ENCODE measurements at places on chromosomes 1 and 21.

DNA sequence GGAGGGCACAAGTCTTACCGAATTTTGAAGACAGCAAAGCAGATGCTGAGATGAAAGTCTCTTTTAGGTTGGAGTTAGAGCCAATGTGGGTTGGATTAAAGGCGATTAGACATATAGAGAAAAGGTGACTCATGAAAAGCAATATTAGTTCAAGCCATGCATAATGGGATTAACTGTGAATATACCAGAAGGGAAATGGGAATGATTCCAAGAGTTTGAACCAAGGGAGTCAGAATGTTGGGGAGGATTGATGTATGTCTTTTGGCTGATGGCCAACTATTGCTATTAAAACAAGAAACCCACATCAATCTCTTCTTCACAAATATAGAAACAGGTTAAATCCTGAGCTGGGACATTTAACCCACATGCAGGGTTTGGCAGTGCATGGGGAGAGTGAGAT lies 1.2 kb downstream of the HMGCS2 start:
- DNase-seq, result no peak

GRCh38 chr1:205626216-205626615 lies 5.6 kb downstream of the ELK4 start:
- DNase-seq, result no peak

- no peak for DNase-seq
Measured at GRCh38 chr21:16811011-16811410, 701.8 kb upstream of the CXADR start.

GRCh38 chr21:36129219-36129618 lies 5.7 kb upstream of the CBR3 start:
- no peak for DNase-seq

GRCh38 chr1:243924188-243924587 lies 74.1 kb upstream of the AKT3 start:
- DNase-seq, result no peak

DNA sequence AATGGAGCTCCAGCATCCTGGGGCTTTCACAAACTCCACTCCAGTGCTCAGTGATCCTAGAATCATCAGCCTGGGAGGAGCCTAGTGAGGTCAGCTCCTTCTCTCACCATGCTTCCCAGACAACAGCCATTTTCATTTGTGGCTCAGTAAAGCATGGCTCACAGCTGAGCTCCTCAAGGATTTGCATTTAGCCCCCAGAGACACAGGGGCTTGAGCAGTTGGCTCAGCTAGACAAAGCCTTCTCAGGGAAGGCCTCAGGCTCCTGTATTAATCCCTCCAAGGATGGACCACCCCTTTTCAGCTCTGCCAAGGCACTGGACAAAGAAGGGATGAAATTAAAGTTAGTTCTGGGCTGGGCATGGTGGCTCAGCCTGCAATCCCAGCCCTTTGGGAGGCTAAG lies 39.5 kb downstream of the ERI3 start:
- DNase-seq, result no peak

GRCh38 chr21:39221997-39222486 lies 38.8 kb upstream of the PSMG1 start:
- no peak for DNase-seq

DNA sequence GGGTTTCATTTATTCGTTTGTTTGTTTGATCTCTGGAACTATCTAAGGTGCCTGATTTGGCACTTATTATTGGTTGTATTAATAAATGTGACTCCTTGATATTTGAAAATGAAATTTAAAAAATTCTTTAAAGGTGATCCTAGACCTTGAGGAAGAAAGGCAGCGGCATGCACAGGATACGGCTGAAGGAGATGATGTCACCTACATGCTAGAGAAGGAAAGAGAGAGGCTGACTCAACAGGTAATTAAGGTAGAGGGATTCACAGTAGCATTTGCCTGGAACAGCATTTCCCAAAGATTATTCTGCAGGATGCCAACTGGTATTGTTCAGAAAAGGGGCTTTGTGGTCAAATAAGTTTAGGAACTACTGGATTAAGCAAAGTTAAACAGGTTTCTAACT lies 54.4 kb upstream of the WNT2B start:
- DNase-seq, result no peak

GRCh38 chr1:84781946-84782771 lies 91.9 kb upstream of the SSX2IP start:
- peak; percentile 13 for DNase-seq

- DNase-seq, result no peak
Measured at GRCh38 chr21:36337099-36337509, 17.1 kb downstream of the MORC3 start.

DNA sequence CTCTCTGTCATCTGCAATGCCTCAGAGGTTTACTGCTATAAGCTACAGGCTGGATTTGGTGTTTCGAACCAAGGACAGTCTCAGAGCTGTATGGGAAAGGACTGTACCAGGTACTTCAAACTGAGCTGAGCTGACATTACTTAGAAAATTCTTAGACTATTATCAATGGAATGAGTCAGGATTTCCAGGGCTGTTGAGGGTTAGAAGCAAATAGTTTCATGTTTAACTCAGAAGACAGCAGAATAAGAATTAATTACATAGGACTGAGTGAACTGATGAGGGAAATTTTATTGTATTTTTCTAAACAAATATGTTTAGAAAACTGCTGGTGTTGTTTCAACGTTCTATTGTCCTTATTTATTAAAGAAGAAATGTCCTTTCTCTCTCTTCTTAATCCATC lies 74.3 kb upstream of the CAPZB start:
- DNase-seq, result no peak

DNA sequence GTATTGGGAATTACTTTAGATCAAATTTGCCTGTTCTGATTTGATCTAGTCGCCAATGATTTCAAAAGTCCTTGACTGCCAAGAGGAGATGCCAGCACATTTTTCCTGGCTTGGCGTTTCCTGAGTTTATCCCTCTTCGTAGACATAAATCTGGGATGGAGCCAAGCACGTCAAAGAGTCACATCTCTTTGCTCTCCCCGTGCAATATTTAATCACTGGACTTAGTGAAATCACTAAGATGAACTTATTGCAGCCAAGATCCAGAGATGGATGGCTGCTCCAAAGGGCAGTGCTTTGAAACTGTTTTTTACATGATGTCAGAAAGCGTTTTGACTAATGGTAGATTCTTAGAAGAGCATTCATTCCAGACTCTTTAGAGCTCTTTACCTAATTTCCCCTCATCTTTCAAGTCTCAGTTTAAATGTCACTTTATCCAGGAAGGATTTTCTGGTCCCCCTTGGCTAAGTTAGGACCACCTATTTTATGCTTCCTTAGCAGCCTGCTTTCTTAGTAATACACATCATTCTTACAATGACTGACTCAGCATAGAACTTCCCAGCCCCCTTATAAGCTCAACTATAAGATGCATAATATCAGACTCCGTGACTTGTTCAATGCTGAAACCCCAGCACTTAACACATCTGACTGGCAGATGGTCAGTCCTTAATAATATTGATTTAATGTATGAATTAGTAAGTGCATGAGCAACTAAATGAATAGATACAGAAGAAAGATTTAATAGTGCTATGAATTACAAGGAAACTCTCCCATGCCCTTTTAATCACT lies 94.4 kb upstream of the GREM2 start:
- no peak for DNase-seq

DNA sequence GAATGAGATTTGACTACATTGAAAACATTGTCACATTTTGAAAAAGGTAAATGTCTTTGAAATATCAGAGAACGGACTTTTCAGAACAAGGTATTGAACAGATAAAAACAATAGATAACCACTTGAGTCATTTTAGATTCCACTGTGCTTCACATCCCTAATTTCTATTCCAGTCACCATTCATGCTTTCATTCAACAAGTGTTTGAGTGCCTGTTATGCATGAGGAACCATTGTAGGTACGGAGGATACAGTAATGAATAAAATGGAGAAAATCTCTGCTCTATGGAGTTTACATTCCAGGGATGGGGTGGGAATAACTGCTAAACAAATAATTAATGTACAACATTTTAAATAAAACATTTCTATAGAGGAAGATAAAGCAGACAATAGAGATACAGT lies 26.3 kb downstream of the ZMYM4 start:
- DNase-seq, result no peak

GRCh38 chr1:53477651-53478501 lies 18.7 kb downstream of the DMRTB1 start:
- DNase-seq, result no peak

GRCh38 chr1:86778569-86779239 lies 74.3 kb downstream of the SH3GLB1 start:
- DNase-seq, result no peak

GRCh38 chr1:12518931-12519692 lies 98.9 kb downstream of the DHRS3 start:
- no peak for DNase-seq

DNA sequence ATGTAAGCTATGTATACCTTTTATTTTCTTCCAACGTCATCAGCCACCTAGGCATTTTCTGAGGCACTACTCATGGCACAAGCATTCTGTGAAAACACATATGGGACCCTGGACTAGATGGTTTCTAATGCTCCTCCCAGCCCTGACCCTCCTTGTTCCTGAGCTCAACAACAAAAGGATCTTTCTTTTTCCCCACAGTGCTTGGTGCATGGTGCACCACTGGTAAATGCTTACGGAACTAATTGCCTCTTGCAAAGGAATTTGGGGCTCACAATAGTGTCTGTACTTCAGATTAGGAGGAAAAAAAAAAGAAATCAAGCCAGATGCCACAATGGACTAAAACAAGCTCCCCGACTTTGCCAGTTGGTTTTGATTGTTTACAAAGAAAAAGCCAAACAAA lies 390.5 kb downstream of the PLPP3 start:
- DNase-seq, result no peak

GRCh38 chr1:221916176-221916575 lies 174.3 kb upstream of the DUSP10 start:
- no peak for DNase-seq

DNA sequence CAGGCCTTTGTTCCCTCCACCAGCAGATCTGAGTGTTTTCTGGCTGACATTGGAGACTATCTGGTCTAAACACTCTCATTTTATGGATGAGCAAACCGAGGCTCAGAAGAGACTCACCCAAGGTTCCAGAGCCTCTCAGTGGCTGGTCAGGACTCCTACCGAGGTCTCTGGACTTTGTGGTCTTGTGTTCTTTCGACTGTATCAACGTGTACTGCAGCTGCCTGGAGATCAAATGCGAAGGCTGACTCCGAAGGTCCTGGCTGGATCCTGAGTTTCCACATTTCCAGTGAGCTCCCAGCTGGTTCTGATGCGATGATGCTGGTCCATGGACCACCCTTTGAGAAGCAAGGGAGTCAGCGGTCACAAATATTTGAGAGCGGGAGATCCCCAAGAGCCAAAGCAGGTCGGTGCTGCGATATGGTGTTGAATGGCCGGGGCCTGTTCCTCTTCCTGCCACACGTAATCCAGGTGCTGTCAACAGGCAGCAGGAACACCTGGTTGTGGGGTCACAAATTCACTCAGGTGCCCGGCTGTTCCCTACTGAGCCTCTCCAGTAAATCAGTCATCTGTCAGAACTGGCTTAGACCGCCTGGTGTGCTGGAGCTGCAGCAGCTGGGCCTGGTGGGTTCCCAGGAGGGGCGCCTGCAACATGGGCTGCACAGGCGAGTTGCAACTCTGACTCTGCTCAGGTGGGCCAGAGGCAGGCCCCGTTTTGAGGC lies 94.8 kb upstream of the USP24 start:
- DNase-seq, result no peak

GRCh38 chr1:176926330-176927086 lies 238.0 kb downstream of the ASTN1 start:
- no peak for DNase-seq

DNA sequence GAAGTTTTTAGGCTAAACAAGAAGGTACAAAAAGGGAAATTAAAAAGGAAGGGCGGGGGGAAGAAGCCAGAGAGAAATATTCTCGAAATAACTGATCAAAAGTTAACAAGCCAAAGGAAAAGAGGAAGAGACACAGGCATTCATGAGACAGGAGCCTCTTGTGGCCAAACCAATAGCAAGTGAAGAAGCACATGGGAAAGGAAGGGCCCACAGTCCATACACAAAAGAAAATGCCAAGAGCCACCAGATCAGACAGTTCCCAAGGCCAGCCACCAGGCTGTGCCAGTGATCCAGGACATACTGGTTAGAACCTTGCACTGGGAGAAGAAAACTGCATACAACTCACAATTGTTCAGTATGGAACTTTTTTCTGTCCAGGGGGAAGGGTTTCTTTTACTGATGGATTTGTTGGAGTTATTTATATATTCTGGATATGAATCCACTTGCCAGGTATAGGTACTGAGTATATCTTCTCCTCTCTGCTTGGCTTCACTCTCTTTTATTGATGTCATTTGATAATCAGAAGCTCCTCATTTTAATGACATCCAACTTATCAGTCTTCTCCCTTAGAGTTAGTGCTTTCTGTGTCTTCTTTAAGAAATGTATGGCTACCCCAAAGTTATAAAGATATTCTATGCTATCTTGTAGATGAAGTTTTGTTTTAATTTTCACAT lies 76.8 kb downstream of the CD46 start:
- DNase-seq, result peak; percentile 49

DNA sequence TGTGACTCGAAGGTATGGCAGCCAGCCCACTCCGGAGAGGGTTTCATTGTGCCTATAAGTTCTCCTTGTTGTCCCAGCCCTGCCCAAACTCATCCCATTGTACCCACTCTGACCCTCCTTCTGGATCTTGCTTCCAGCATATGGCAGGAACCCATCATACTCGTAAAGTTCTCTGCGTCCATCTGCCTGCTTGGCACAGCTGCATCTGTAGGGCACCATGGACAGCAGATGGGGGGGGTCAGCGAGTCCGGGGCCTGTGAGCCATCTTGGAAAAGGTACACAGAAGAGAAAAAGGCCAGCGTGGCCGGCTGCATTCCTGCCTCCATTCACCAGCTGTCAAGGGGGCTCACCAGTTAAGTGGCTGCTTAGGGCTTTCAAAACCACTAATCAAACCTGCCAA lies 94.9 kb upstream of the IGSF21 start:
- DNase-seq, result no peak

DNA sequence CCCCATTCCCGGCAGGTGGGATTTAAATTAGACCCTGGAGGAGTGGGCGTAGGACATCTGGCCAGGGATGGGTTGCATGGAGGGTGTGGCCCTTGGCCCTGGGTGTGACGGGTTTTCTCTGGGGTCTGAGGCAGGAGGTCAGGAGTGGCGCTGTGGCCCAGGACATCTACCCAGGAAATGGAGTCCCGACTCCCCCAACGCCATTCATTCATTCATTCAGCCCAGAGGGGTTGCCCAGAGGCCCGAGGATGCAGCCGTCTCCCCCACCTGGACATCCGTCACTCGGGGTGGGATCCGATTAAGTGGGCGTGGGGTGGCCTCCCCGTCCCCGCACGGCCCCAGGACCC lies 663 bp downstream of the ATP13A2 start:
- DNase-seq, result no peak

GRCh38 chr21:35561116-35561515 lies 499.2 kb downstream of the SETD4 start:
- no peak for DNase-seq

- no peak for DNase-seq
Measured at GRCh38 chr1:119587341-119587740, 60.7 kb downstream of the ZNF697 start.

DNA sequence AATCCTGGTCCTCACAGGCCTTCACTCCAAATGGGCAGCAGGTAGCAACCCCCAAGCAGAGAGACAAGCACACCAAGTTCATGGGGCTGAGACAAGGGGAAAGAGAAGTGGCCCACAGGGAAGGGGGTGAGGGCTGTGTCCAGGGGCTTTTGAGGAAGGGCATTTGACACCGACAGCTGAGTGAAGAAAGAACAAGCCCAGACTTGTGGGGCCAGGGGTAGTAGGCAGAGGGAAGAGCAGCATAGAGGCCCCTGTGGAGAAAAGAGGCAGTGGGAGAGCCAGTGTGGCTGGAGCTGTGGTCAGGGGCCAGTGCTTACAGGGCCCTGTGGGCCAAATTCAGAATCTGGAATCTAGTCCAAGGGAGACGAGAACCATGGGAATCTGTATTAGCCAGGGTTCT lies 85.4 kb downstream of the IGSF21 start:
- DNase-seq, result no peak

GRCh38 chr1:220093361-220094015 lies 444 bp upstream of the IARS2 start:
- DNase-seq, result no peak
